ENCODE measurements at places on chromosomes 1 and 21.

GRCh38 chr1:107649023-107649422 is 316.0 kb downstream of the VAV3 start:
- no peak for DNase-seq

DNA sequence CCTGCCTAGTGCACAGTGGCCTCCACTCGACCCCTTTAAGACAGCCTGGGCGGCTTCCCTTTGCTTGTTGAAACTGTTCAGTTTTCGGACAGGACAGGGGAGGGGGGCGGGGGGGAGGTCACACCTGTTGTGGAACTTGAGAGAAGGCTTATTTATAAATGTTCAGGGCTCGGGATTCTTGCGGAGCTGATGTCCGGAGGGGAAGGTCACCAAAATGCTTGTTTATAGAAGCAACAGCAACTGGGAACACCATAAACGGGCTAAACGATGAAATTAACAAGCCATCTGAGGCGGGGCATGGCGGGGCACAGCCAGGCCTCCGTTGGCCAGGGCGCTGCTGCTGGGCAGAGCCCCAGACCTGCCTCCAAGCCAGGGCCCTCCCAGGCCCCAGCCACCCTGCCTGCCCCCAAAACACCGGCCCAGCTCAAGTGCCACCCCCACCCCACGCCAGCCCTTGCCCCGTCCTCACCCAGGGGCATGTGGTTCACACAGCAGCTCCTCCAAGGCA is 59.8 kb upstream of the CASZ1 start:
- no peak for DNase-seq

GRCh38 chr1:119347858-119348257 is 20.7 kb upstream of the HAO2 start:
- DNase-seq: no peak

GRCh38 chr21:44487831-44488230 is 32.5 kb downstream of the LRRC3 start:
- DNase-seq: no peak

DNA sequence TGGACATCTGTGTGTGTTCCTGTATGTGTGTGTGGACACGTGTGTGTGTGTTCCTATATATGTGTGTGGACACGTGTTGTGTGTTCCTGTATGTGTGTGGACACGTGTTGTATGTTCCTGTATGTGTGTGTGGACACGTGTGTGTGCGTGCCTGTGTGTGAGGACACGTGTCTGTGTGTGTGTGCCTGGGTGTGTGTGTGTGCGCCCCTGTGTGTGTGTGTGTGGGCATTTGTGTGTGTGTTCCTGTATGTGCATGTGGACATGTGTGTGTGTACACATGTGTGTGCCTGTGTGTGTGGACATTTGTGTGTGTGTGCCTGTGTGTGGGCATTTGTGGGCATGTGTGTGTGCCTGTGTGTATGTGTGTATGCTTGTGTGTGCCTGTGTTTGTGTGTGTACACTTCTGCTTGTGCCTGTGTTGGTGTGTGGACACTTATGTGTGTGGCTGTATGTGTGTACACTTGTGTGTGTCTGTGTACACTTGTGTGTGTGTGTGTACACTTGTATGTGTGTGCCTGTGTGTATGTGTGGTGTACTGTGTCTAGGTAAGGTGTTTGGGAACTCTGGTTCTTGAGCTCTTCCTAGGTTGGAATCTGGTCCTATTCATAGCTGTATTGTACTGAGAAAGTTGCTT is 3.7 kb upstream of the IGSF21 start:
- no peak for DNase-seq
